ENCODE measurements at places on chromosomes 5 and 9. TPM values are rescaled to one million over a fixed set of nuclear protein-coding genes. Genes with fewer than 3 reads are reported as not detected.

GRCh38 chr9:136856079-136856476 is 3.9 kb downstream of the MAMDC4 start:
- no peaks in the 10 kb centered on the region for H3K27me3 ChIP-seq
- H3K4me3 ChIP-seq = no peak overlapping the region
- H3K4me1 ChIP-seq = no peaks in the 10 kb centered on the region
- no peak for DNase-seq
- peaks cover 2% of the 10 kb centered on the region for H3K36me3 ChIP-seq

DNA sequence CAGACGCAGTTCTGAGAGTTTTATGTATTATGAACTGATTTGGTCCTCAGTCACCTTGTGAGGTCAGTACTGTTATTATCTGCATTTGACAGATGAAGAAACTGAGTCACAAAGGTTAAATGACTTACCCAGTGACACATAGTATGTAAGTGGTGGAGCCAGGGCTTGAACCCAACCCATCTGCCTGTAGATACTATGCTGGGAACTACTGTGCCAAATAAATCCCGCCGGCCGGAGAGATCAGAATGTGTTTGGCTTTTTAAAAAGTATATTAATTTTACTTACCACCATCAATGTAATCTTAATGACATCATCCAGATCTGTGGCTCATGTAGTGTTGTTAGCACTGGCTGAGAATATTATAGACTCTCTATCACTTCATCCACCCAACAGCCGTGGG is 80.8 kb downstream of the ZNF618 start:
- no peaks in the 10 kb centered on the region for H3K27me3 ChIP-seq
- H3K36me3 ChIP-seq = no peaks in the 10 kb centered on the region

DNA sequence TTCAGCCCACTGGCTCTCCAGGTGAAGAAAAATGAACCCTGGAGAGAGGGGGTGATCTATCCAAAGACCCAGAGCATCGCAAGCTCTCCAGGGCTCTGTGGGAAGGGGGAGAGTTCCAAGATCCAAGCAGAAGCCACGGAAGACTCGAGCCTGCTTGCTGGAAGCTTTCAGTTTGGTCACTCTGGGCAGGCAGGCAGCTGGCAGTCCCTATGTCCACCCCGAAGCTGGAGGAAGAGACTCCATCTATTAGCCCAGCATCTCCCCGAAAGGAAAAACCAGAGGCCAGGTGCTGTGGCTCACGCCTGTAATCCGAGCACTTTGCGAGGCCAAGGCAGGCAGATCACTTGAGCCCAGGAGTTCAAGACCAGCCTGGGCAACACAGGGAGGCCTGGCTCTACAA is 10.7 kb upstream of the SPARC start:
- no peaks in the 10 kb centered on the region for H3K4me1 ChIP-seq
- no peaks in the 10 kb centered on the region for H3K36me3 ChIP-seq
- no peak overlapping the region for H3K27ac ChIP-seq
- H3K27me3 ChIP-seq = peaks cover 4% of the 10 kb centered on the region

The INSL6 gene
- total RNA-seq = not detected

The SPATA31D4 gene
- total RNA-seq = not detected

Data from naive thymus-derived CD8-positive, alpha-beta T cell (primary cell).